ENCODE measurements at places on chromosomes 3 and 15. TPM values are rescaled to one million over a fixed set of nuclear protein-coding genes. Genes with fewer than 3 reads are reported as not detected.

CHRNA7 gene
- polyA plus RNA-seq: not detected

CASR gene
- polyA plus RNA-seq: not detected

TRPC1 gene
- 5.1 TPM for polyA plus RNA-seq

UROC1 gene
- not detected for polyA plus RNA-seq

VEPH1 gene
- polyA plus RNA-seq: 36.8 TPM

KIF23 gene
- polyA plus RNA-seq: 28.8 TPM

Measured in GM23248 (cell line).